ENCODE measurements at places on chromosomes 6 and 20.

GRCh38 chr6:170459451-170459850 lies 93.7 kb downstream of the PSMB1 start:
- DNase-seq: no peak
- H3K4me1 ChIP-seq: peaks cover 30% of the 10 kb centered on the region
- peak overlapping the region; percentile 75 for H3K4me3 ChIP-seq
- H3K36me3 ChIP-seq: peaks cover 8% of the 10 kb centered on the region
- H3K27me3 ChIP-seq: peaks cover 33% of the 10 kb centered on the region
- H3K27ac ChIP-seq: peak overlapping the region; percentile 71

GRCh38 chr6:53728570-53729194 lies 63.1 kb upstream of the KLHL31 start:
- H3K4me1 ChIP-seq: no peaks in the 10 kb centered on the region
- H3K27ac ChIP-seq: no peak overlapping the region
- peak; percentile 52 for DNase-seq
- peaks cover 3% of the 10 kb centered on the region for H3K36me3 ChIP-seq
- peaks cover 21% of the 10 kb centered on the region for H3K27me3 ChIP-seq
- no peak overlapping the region for H3K4me3 ChIP-seq

DNA sequence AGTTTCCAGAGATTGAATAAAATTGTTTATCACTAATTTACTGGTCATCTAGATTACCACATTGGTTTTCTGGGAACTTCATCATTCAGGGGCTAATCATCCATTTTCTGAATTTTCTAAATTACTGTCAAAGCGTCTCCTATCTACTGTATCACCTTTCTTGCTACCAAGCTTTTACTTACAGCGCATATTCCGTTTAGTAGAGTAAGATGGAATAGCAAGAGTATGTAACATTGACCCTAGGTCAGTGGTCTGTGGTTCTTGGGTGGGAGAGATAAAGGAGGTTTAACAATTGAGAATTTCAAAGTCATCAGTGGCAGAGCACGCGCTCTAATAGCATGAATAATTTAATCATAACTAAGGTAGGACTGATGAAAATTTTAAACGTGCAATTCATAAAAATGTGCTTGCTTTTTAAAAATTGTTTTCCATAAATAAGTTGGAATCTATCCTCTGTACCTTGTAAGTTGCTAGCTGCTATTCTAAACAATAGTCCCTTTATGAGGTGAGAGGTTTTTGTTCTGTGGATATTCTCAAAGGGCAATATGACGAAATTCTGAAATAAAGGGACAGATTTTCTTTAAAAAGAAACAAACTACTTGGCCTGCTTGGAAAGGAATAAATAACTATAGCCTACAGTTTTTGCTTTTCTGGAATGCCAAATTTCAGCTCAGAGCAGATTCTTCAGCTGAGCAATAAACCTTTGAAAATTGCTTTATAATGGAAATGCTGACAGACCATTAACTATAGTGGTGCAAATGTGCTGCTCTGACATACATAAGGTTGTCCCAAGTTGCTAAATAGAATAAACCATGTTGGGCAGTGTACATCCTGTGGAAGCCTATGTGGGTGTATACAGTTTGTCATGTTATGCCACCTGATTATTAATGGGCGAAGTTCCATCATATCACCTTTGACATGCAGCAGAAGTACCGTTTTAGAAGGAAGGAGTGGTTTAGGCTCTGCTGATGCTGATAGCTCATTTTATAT lies 84.1 kb downstream of the ZFAND3 start:
- no peak overlapping the region for H3K27ac ChIP-seq
- peaks cover 18% of the 10 kb centered on the region for H3K4me1 ChIP-seq
- H3K27me3 ChIP-seq: no peaks in the 10 kb centered on the region
- DNase-seq: no peak
- peaks cover 3% of the 10 kb centered on the region for H3K36me3 ChIP-seq

- no peak overlapping the region for H3K4me3 ChIP-seq
- DNase-seq: no peak
- H3K27me3 ChIP-seq: no peaks in the 10 kb centered on the region
- H3K36me3 ChIP-seq: peaks cover 4% of the 10 kb centered on the region
- peaks cover 63% of the 10 kb centered on the region for H3K4me1 ChIP-seq
These were observed 10.3 kb downstream of the ARHGAP18 start for GRCh38 chr6:129699659-129700058.

- peaks cover 29% of the 10 kb centered on the region for H3K27me3 ChIP-seq
- no peak overlapping the region for H3K4me3 ChIP-seq
- peaks cover 7% of the 10 kb centered on the region for H3K36me3 ChIP-seq
- H3K4me1 ChIP-seq: peaks cover 55% of the 10 kb centered on the region
- DNase-seq: no peak
- H3K27ac ChIP-seq: no peak overlapping the region
These were observed 55.2 kb upstream of the MLN start for GRCh38 chr6:33858804-33859505.

DNA sequence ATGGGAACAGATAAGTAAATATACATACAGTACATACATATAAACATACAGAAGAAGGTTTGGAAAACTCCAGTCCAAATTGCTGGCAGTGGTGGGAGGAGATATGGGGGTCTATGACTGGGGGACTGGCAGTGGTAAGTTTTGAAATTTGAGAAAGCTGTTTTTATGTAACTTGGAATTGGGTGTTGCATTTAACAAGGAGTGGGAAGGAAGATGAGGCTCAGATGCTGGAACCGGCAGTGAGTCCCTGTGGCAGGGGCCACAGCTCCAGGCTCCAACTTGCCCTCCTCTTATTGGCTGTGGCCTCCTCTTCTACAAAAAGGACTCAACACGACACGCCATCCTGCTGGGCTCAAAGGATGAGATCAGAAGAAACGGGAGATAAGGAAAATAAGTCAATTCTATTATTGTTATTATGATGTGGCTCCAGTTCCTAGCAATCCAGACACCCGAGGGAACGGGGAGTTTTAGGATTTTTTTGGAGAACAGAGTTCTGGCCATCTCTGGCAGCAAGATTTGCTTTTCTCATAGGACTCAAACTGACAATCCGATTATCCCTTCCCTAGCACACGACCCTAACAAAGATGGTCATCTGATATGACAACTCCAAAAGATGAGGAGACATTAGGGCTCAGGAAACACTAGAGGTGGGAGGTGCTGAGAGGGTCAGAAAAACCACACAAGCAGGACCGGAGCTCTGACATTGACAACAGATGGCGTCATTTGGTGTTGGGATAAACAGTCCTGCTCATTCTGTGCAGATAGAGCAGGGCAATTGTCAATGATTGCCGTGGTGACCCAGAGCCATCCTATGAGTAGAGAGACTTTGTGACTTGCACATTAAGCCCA lies 6.0 kb upstream of the TGM2 start:
- H3K4me1 ChIP-seq: peaks cover 3% of the 10 kb centered on the region
- no peak overlapping the region for H3K4me3 ChIP-seq
- no peak overlapping the region for H3K27ac ChIP-seq
- H3K27me3 ChIP-seq: peaks cover 12% of the 10 kb centered on the region
- no peaks in the 10 kb centered on the region for H3K36me3 ChIP-seq

Data from effector memory CD8-positive, alpha-beta T cell (primary cell).